NCI-H1048 (cell line): ENCODE measurements at places on chromosomes 5 and 9.

DNA sequence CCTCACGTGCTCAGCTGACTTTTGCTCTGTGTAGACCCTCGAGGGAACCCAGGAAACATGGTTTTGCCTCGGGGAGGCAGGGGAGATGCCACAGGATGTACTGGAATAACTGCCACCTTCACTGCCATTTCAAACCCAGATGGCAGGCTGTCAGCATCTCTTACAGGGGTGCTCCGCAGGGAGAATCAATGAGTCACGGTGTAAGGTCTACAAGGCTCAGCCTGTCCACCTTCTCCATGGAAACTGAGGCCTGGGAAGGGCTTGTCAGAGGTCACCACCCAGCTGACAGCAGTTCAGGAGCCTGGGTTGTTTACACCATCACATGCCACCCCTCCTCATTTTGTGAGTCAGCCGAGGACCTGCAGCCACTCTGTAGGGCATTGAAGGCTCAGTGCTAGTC is 30.8 kb downstream of the DAB2IP start:
- DNase-seq, result no peak

GRCh38 chr5:71652803-71653543 is 65.8 kb downstream of the MCCC2 start:
- DNase-seq, result no peak

DNA sequence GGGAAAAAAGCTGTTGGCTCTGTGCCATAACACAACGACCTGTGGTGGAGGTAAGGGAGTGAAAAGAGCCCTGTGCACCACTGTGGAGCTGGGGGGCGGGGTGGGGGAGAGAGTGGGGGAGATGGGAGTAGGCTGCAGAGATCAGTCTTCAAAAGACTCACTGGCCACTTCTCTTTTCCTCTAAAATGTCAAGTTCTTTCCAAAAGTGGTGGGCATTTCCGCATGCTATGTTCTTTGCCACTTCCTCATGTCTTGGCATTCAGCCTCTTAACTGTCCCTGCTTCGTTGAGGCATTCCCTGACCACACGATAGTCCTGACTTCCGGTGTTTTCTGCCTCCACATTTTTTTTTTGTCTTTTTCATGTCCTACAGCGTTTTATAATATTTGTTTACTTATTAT is 2.4 kb upstream of the PPP2R2B start:
- DNase-seq, result no peak

- DNase-seq, result no peak
These were observed 898.2 kb upstream of the TYRP1 start for GRCh38 chr9:11794984-11795383.

DNA sequence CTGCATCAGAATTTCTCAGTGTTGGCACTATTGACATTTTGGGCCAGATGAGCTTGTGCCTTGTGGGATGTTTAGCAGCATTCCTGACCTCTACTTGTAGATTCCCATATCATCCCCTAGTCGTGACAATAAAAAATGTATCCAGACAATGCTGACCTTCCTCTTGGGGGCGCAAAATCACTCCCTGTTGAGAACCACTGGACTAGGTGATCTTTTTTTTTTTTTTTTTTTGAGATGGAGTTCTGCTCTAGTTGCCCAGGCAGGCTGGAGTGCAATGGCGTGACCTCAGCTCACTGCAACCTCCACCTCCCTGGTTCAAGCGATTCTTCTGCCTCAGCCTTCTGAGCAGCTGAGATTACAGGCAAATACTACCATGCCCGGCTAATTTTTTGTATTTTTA is 22.6 kb downstream of the STXBP1 start:
- DNase-seq, result no peak

DNA sequence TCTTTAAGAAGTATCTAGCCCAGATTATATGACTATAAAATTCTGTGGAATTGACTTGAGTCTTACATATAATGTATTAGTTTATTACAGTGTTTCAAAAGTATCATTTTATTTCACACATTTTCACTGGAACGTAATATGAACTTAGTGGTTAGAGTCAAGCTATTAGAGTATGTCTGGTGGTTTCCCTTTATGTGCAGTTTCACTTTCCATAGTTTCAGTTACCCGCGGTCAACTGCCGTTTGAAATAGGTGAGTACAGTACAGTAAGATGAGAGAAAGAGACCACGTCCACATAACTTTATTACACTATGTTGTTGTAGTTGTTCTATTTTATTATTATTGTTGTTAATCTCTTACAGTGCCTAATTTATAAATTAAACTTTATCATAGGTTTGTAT is 50.5 kb downstream of the COMMD10 start:
- no peak for DNase-seq

GRCh38 chr5:61995486-61995885 is 310.5 kb upstream of the KIF2A start:
- DNase-seq, result no peak

DNA sequence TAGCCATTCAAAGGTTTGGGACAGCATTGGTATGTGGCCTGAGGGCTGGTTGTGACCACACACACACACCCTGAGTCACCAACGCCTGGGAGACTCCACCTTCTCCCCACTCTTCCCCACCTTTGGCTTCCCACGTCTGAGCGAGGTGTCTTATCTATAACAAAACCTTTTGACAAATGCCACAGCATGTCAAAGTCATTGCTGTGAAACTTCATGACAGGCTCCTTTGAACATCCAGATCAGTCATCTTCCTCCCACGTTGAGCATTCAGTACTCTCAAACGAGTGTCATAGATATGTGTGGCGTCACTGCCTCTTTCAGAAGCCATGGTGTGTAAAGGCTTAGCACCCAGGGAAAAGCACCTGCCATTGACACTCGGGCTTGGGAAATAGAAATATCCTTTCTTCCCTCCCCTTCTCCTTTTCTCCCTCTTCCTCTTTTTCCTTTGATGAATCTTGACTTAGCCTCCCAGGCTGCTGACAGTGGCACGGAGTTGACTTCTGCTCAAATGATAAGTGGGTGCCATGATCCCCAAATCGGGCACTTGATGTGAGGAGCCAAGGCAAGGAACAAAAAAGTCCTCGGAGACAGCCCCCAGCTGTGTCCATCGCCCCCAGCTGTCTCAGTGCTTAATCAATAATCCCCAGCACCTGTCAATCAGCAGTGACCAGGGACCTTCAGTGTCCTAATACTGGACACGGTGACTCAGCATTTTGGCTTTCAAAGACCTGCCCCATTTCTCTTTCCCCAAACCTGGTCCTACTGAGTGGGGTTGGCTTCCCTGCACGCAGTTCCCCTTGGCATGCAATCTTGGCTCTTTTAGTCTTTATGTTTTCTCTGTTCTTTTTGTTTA is 114.8 kb downstream of the FGF18 start:
- no peak for DNase-seq

- no peak for DNase-seq
These were observed 179.6 kb upstream of the GLRA1 start for GRCh38 chr5:152104211-152104610.

DNA sequence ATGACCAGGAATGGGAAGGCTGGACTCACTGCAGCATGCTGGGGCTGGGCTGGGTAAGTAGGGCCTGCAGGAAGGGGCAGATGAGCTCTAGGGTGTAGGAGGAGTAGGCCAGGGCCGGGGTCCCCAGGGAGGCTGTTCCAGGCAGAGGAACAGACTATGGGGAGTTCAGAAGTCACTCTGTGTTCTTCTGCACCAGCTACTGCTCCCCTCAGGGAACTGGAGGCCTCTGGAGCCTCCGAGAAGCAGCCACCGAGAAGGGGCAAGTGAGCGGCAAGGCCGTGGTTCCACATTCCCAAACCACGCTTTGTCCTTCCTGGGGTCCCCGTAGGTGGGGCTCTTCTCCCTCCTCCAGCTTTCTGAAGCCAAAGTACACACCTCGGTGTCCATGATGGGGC is 8.4 kb upstream of the SLC2A6 start:
- DNase-seq, result no peak

DNA sequence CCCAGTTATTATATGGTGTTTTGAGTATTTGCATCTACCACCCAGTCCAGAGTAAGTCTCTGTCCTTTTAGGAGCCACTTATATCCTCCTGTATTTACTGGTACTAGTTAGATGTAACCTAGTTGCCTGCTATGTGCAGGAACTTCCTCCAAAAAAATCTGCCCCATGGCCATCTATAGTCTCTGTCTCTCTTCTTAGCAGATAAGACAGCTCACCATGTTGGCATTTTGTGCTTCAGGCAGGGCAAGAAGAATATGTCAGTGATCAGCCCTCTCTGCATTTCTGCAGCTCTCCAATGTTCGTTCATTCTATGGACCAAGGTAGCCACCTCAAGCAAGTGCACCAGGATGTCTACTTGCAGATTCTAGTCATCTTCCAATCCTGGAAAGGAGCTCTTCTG is 446.5 kb downstream of the TLE1 start:
- DNase-seq, result no peak

DNA sequence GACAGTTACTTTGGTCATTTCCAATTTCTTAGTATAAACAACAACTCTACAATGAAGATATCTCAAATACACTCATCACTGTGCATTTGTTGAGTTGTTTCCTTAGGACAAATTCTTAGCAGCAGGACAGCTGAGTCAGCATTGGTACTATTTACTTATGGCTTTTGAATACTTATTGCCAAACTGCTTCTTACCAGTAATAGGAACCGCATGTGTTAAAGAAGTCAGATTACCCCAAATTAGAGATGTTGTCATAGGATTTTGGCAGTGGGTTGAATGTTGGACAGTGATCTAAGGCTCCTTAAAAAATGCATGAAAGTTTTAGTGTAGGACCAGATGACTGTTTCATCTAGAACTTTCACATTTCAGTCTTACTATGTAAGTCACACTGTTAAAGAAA is 280.1 kb upstream of the DMRT1 start:
- DNase-seq, result no peak

GRCh38 chr5:9156282-9156681 is 389.6 kb downstream of the SEMA5A start:
- DNase-seq, result no peak

DNA sequence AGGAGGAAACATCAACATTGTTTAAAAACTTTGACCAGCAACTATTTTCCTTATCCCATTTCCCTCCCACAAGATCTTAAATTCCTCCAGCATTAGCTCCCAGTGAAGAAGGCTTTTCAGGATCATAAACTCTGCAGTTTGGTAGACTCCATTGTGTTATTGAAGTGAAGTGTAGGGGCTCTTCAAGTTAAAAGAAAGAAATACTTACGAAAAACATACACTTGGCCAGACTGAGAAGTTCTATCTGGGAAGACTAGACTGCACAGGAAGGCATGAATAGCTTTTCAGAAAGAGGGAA is 22.3 kb downstream of the LIFR start:
- DNase-seq, result no peak

GRCh38 chr5:109199799-109200620 is 209.8 kb downstream of the PJA2 start:
- DNase-seq, result no peak

DNA sequence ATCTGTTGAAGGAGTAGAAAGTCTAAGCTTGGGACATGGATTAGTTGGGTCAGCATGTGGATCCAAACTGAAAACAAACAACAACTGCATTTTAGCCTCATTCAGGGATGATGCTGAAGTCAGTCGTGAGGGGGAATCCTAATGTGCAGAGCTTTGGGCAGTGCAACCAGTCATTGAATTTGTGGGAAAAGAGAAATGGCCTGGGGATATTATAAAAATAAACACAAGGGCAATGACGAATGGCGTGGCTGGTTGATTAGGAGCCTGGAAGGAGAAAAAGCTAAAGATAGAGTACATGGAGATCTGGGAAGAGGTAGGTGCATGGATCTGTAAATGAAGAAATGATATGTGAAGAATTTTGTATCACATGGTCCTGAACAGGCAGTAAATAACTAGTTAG is 477.6 kb downstream of the TLE1 start:
- no peak for DNase-seq

- DNase-seq, result no peak
These were observed 98.0 kb upstream of the OTULINL start for GRCh38 chr5:14483504-14484157.

- no peak for DNase-seq
These were observed 72.6 kb upstream of the DMRTA1 start for GRCh38 chr9:22374051-22374450.

- no peak for DNase-seq
These were observed 1.1 kb downstream of the TESK1 start for GRCh38 chr9:35606138-35606504.

GRCh38 chr5:136064510-136064909 is 35.7 kb downstream of the TGFBI start:
- DNase-seq, result no peak

DNA sequence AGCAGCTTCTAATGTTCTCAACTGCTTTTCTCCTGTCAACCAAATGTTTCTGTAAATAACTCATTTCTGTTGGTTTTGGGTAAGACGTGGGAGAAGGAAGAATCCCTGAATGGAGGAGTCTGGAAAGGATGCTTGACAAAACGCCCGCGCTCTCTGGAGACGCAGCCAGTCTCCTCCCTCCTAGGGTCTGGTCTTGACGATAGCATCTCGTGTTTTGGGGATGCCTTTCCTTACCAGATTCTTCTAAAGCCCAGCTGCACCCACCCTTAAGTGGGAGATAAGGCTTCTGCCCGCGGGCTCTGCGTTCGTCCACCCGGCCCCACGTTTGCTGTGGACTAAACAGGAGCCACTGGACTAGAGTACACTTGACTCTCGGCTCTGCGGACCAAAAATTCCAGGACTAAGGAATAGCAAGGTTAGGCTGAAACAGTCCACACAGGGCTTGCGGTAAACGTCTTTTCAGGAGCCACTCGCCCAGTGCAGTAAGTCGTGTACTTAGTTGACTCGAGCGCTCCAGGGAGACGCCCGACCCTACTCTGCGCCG is 491 bp upstream of the CTSL start:
- no peak for DNase-seq

- no peak for DNase-seq
These were observed 375.2 kb downstream of the ARRDC3 start for GRCh38 chr5:91007780-91008402.

- DNase-seq, result no peak
These were observed 71.3 kb downstream of the KDM4C start for GRCh38 chr9:6829027-6829426.

- no peak for DNase-seq
These were observed 4.4 kb downstream of the SNX24 start for GRCh38 chr5:122849771-122850170.

- no peak for DNase-seq
These were observed 219.0 kb downstream of the AOPEP start for GRCh38 chr9:94945197-94946144.

DNA sequence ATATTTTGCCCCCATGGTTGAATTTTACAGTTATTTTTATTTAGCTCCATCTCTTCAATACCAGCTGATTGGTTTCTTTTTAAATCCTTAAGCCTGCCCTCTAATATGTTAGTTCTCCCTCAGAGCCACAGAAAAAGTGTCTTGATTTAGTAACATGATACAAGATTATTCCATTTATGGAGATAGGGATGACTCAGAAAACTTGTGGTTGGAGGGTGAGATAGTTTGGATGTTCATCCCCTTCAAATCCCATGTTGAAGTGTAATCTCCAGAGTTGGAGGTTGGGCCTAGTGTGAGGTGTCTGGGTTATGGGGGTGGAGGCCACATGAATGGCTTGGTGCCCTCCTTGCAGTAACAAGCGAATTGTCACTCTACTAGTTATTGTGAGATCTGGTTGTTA is 115.7 kb downstream of the FBXO38 start:
- no peak for DNase-seq

GRCh38 chr5:128009403-128009802 is 74.2 kb upstream of the SLC12A2 start:
- DNase-seq, result no peak

GRCh38 chr5:154276973-154277331 is 86.4 kb downstream of the GALNT10 start:
- DNase-seq, result no peak

GRCh38 chr5:149489605-149490037 is 61.6 kb downstream of the CSNK1A1 start:
- DNase-seq, result no peak

GRCh38 chr5:159096243-159096923 is 3.3 kb downstream of the EBF1 start:
- no peak for DNase-seq
